Fibroblast of the aortic adventitia (primary cell): ENCODE measurements at places on chromosomes 16 and 17.

DNA sequence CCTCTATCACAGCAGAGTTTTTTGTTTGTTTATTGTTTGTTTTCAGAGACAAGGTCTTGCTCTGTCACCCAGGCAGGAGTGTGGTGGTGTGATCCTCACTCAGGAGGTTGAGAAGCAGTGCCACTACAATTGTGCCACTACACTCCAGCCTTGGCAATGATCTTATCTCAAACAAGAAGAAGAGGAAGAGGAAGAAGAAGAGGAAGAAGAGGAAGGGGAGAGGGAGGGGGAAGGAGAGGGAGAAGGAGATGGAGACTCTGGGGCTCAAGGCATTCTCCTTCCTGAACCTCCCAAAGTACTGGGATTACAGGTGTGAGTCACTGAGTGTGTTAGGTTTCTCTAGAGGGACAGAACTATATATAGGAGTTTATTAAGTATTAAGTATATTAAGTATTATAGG lies 17.1 kb upstream of the C17orf58 start:
- no peak for DNase-seq

- DNase-seq: no peak
Observed at GRCh38 chr16:15907863-15908478, 19.6 kb upstream of the CEP20 start.

DNA sequence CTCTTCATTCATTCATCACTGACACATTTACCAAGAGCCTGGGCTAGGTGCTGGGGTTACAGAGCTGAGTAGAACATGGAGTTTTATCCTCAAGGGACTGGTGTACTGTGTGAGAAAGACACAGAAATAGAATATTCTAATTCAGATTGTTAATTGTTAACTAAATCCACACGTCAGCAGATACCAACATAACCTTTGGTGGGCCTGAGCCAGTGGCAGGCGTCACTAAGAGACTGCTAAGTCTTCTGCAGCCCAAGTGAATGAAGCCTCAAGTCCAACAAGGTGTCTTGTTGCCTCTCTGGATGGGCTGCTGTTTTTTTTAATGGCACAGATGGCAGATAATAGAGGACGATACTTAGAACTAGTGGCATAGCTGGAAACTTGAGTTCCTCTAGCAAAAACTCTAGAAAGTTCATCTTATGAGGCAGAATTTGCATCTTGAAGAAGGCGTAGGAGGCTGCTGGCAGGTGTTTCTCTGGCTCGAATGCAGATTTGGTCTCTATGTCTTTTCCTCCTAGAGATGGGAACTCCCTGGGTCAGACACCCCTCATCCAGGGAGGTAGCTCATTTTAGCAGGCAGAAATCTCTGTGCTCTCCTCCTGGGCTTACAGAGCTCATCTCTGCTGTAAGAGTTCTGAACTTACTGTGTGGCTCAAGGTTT lies 179.5 kb downstream of the NTN1 start:
- no peak for DNase-seq

GRCh38 chr16:8998108-8998507 lies 34.4 kb upstream of the USP7 start:
- DNase-seq: peak; percentile 56

DNA sequence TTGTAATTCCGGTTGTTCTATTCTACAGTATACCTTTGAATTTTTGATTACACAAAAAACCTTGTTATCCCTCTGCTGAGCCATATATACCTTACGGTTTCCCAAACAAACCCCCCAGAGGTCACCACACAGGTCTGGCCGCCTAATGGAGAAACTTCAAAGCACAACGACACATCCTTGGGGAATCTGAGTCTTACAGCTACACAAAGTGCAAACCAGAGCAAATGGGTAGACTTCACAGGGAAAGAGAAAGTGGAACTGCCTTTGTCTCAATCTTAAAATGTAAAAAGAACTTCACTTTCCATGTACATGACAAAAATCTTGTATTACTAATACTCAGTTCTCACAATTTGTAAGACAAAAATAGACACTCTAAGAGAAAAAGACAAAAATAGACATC lies 2.7 kb downstream of the FBXO31 start:
- peak; percentile 59 for DNase-seq

GRCh38 chr17:27568216-27568615 lies 62.8 kb upstream of the LGALS9 start:
- DNase-seq: no peak

GRCh38 chr17:38996660-38997337 lies 29.6 kb upstream of the FBXO47 start:
- no peak for DNase-seq

GRCh38 chr16:88936008-88936555 lies 40.9 kb downstream of the CBFA2T3 start:
- DNase-seq: no peak

DNA sequence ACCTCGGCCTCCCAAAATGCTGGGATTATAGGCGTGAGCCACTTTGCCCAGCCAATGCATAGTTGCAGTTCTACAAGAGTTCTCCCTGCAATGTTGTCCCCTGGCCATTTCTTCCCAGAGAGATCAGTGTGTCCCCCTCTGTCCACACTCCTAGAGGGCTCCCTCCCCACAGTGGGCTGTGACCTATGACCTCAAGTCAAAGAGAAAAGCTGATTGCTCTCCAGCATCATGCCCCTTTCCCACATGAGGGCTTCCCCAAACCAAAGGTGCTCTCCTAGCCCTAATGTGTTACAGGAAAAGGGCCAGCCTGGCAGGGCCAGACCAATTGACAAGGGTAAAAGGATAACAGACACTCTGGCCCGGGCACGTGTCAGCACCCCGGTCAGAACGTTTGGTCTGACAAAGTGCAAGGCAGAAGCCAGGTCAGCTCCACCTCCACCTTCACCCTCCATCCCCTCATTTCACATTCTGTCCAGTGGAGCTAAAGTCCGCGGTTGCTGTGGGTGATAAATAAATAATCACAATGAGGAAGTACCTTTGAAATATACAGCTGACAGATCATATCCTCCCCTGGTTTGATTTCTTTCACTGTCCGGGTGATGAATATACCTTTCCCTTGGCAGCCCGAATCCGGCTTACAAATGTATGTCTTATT lies 17.8 kb downstream of the TTLL6 start:
- no peak for DNase-seq

DNA sequence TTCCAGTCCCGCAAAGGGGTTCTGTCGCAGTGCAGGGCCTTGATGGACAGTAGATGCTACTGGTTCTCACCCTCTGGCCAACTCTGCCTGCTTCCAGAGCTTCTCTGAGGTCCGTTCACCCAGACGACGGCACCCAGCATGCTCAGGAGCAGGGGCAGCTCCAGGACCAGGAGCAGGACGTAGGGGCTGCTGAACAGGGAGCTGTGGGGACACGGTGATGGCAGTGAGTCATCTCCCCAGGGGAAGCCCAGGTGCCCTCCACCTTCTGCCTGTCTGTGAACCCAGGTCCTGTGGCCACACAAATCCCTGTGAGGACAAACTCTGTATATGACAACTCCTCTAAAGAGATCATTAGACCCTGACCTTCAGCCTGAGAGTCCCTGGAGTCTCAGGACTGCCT lies 3.4 kb upstream of the CD300C start:
- no peak for DNase-seq

DNA sequence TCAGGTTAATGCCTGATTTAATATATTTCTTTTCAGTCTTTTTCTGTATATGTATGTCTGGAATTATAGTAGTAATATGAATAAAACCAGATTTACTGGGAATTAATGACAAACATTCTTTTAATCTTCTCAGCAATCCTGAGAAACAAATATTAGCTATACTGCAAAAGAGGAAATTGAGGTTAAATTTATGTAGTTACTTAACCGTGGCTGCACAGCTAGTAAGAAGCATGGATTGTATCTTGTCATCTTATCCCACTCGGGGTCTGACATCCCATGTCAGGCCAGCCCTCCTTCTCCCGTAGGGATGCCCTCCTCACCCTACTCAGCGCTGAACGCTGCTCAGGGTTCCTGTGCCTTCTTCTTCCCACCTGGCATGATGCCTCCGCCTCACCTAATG lies 143.0 kb downstream of the FTO start:
- DNase-seq: no peak

GRCh38 chr17:37176723-37177122 lies 199.1 kb upstream of the C17orf78 start:
- peak; percentile 44 for DNase-seq

DNA sequence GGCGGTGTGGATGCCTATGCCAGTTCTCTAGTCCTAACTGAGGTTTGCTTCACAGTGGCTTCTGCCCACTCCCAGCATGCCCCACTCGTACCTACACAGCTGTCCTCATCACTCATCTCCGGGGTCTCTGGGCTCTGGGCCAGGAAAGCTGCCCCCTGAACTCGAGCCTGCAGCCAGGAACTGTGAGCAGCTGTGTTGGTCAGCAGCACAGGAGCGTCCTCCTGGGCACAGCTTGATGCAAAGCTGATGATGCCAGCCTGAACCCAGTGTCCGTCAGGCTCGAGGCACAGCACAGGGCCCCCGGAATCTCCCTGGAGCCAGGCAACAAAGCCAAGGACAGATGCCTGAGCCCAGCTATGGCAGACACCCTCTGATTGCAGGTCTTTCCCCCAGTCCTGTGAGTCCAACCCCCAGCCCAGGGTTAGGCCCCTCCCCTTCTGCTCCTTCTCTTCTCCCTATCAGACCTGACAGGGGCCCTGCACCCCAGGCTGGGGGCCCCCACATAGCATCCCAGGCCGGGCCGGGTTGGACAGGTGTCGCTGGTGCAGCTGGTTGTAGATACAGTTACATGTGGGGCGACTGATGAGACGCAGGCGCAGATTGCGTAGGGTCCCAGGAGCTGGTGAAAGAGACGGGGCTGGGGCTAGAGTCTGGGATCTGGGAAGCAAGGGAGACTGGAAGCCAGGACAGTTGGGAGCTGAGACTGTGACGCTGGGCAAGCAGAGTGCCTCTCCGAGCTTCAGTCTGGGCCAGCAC lies 2.7 kb downstream of the PRSS53 start:
- DNase-seq: no peak

GRCh38 chr16:11025120-11025531 lies 80.8 kb downstream of the CLEC16A start:
- DNase-seq: no peak

DNA sequence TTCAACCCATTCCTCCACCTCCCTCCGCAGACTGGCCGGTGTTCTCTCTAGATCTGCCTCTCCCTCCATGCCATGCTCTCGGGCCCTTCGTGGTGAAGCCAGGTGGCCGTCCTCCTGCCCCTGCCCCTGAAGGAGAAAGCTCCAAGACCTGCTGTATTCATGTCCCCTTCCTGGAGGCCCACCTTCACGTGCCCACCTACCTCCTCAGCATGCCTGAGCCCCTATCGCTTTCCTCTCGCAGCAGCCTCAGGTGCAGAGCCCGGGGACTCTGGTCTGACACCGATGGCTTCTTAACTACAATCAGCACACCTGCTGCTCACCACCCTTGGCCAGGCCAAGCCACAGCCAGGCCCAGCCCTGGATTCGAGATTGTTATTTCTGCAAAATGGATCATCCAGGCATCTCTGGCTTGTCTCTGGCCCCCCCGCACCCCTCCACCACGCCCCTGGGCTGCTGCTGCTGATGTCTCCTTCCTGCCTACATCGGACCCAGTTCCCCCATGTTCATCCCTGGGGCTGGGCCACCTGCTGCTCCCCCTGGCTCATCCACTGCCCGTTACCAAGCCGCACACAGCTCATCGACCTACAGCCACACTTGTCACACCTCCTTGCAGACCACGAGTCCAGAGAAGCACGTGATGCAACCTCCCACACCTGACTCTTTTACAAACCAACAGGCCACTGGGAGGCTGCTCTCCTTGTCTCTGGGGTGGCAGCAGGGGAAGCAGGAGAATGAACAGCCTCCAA lies 32.5 kb upstream of the TNFRSF13B start:
- no peak for DNase-seq

GRCh38 chr17:72165867-72166439 lies 45.1 kb downstream of the SOX9 start:
- no peak for DNase-seq

GRCh38 chr17:49524473-49525359 lies 29.6 kb downstream of the NGFR start:
- no peak for DNase-seq
